ENCODE measurements at places on chromosomes 16 and 17.

GRCh38 chr16:9328411-9328810 lies 237.0 kb downstream of the HAPSTR1 start:
- no peak for DNase-seq

DNA sequence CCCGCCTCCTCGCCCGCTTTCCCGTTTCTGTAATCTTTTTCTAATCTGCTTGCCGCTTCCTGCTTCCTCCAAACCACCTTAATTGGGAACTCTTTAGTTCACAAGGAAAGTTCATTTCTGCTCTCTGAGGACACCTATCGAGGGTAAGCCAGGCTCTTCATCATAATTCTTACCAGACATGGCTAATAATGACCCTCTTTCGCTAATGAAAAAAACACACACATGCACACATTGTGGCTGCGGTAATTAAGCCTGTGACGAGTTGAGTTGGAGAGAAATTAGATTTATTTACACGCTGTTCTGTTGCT lies 100.6 kb downstream of the ZNF423 start:
- peak; percentile 43 for DNase-seq

DNA sequence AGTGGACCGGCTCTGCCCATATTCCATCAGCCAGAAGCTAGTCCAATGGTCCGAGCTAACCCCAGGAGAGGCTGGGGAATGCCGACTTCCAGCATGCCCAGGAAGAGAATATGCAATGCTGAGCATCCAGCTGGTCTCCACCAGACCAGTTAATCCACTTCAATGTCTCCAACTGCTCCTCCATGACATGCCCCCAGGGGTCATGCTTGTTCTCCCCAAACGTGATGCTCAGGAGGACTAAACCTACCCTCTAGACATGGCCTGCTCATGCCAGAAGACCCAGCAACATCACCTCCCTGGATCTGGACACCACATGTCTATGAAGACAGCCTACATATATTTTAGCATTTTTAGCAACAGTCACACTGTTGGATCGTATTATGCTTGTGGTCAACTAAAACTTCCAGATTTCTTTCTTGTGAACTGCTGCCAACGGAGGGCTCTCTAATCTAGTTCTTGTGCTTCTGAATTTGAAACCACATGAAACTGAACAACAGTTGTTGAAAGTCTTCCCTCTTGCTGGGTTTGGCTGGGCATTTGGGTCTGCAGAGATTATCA lies 245.1 kb downstream of the SOX9 start:
- no peak for DNase-seq

DNA sequence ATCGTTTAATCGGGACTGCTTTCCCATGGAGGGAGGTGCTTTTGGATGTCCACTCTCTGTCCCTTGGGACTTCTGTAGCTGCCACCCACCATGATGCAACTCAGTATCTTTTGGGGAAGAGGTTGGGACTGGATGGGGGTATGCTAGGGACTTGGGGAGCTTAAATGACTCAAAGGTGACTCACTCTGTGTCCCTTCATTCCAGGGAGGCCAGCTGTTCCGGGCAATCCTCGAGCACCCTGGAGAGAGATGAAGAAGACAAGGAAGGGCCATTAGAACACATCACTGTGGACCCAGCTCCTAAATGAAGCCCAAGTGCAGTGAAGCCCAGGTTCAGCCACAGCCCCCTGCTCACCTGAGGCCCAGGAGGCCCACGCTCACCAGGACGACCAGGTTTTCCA lies 4.6 kb downstream of the COL1A1 start:
- DNase-seq, result peak; percentile 95

GRCh38 chr17:66431910-66432309 lies 129.5 kb downstream of the PRKCA start:
- peak; percentile 85 for DNase-seq
